ENCODE measurements at places on chromosomes 12 and 14. TPM values are rescaled to one million over a fixed set of nuclear protein-coding genes. Genes with fewer than 3 reads are reported as not detected.

The RPS29 gene
- total RNA-seq = 2,439 TPM

The C1QL4 gene
- under 0.01 TPM for total RNA-seq

The HHIPL1 gene
- 5.9 TPM for total RNA-seq

The FOXN4 gene
- total RNA-seq = 0.25 TPM

The INSM2 gene
- total RNA-seq = 0.25 TPM

The RPL10L gene
- total RNA-seq = 0.25 TPM

The LALBA gene
- total RNA-seq = not detected

The PRH1 gene
- total RNA-seq = 50.6 TPM

The SPRYD4 gene
- 1.5 TPM for total RNA-seq

The LIN7A gene
- 28.5 TPM for total RNA-seq

The NEDD1 gene
- total RNA-seq = 11.1 TPM

The NFATC4 gene
- 2.5 TPM for total RNA-seq

The GDF11 gene
- 8.6 TPM for total RNA-seq

The PMCH gene
- not detected for total RNA-seq

The IL26 gene
- not detected for total RNA-seq

The KMT2D gene
- total RNA-seq = 38.4 TPM

The FGF23 gene
- total RNA-seq = not detected

The CLEC7A gene
- total RNA-seq = 0.74 TPM

The SPPL3 gene
- total RNA-seq = 18.9 TPM

The B4GALNT1 gene
- 43.8 TPM for total RNA-seq

The TRMT5 gene
- 17.5 TPM for total RNA-seq

The SLC38A1 gene
- 207 TPM for total RNA-seq
